Suppressor macrophage treated with lipopolysaccharide for 4 hours (primary cell): ENCODE measurements at places on chromosomes 13 and 19.

DNA sequence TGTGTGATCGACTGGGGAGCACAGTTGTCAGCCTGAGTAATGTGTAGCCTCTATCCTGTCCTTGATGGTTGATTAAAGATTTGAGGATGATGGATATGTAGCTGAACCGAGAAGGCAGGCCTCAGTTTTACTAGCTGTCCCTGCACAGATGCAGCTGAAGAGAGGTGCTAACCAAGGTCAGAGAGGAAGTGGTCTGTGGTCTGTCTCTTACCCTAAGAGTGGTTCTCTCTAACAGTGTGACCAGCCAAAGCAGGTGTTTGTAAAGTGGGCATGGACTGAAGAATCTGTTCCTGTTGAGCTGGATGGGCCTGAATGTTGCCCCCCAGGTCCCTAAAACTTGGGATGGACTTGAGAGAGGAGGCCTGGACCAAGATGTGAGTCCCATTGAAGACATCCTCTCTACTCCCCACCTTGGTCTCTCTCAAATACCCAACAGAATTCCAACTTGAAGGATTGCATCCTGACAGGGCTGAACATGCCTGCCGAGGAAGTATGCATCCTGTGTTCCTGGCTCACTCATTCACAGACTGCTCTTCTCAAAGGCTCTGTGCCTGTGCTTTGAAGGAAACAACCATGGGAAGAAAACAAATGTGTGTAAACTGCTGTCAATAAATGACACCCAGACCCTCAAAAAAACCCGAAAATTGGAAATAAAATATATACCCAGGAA, 223.8 kb downstream of the MAB21L1 start:
- DNase-seq, result no peak

GRCh38 chr13:74073274-74073673, 60.9 kb downstream of the KLF12 start:
- DNase-seq, result no peak

- DNase-seq, result no peak
Observed at GRCh38 chr19:23822735-23823134, 64.0 kb upstream of the ZNF681 start.

- DNase-seq, result peak; percentile 73
Observed at GRCh38 chr19:7637374-7638256, 705 bp downstream of the STXBP2 start.

- no peak for DNase-seq
Observed at GRCh38 chr19:4972509-4973230, 3.8 kb downstream of the KDM4B start.

DNA sequence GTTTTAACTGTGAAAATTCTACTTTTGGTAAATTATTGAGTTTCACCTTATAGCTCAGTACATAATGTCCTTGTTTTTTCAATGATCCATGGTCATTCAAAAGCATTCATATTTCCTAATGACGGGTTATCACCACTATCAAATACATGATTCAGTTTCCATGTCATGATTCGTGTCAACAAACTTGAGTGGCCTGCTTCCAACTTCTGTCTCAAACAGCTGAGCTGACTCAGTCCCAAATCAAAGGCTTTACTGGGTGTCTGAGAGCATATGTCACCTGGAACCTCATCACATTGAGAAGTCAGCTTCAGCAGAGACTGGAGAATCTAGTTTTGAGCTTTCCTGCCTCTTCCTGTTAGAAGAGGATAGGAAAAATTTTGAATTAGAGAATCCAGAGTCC, 40.3 kb upstream of the SGCG start:
- no peak for DNase-seq

DNA sequence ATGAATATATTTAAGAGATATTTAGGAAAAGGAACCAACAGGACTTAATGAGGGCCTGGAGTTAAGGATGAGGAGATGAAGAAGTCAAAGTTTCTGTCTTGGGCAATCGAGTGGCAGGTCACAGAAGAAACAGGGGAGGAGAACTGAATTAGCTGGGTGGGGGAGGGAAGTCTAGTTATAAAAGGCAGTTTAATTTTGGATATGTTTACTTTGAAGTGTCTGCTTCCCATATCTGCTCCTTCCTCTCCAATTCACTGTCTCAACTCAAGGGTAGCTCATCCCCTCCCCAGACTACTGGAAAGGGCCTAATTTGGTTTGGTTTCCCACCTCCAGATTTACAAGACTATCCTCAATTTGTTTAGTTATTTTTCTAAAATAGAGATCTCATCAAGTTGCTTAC, 195.9 kb downstream of the VWA8 start:
- DNase-seq, result peak; percentile 16

DNA sequence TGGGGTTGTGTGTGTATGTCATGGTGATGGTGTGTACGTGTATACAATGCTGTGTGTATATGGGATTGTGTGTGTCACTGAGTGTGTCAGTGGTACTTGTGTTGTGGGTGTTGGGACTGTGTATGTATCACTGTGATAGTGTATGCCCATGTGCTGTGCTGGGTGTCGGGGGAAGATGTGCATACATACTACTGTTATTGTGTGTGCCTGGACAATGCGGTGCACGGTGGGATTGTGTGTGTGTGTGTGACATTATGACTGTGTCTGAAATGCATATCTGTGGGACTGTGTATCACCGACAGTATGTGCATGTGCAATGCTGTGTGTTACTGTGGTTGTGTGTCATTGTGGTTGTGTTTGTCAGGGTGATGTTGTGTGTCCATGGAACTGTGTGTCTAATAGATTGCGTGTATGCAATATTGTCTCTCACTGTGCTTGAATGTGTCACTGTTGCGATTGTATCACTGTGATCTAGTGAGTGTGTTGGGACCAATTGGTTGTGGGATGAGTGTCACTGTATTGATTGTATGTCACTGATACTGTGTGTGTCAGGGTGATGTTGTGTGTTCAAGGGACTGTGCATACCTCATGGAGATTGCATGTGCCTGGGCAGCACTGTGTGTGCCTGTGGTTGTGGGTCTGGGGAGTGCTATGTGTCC, 11.0 kb upstream of the BBC3 start:
- no peak for DNase-seq

DNA sequence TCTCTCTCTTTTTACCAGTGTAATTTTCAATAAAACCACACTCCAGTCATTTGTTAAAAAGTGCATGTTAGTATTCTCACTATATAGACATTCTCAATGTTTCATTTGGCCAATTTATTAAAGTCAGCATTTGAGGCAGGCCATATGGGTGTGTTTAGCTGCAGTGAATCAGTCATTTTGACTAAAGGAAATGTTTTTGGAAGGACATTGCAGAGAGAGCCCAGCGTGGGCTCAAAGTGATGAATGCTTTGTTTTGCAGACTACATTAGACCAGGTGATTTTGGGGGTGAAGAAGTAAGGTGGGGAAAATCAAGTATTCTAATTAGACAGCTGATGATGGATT, 116.7 kb downstream of the POSTN start:
- no peak for DNase-seq

- DNase-seq, result peak; percentile 60
Observed at GRCh38 chr13:98839856-98840769, 87.6 kb upstream of the SLC15A1 start.

DNA sequence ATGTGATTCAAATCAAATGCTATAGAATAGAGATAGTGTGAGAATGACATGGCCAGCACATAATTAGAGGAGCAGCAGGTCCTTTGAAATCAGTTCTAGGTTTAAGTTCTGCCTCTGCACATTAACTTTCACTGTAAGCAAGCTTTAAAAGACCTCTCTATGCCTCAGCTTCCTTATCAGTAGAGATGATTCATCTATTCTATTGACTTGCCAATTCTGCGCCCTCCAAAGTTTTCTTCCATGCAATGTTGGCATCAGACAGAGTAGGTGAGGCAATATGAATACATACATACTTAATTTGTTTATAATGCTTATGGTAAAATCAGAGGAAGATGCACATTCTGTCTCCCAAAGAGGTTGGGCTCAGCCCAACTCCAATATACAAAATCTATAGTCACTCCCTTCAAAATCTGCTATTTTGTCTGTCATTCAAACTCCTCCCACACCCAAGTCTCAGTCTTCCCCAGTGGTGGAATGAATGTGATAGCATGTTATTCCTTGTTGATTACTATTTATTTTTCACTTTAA, 525.5 kb downstream of the RFC3 start:
- DNase-seq, result no peak

DNA sequence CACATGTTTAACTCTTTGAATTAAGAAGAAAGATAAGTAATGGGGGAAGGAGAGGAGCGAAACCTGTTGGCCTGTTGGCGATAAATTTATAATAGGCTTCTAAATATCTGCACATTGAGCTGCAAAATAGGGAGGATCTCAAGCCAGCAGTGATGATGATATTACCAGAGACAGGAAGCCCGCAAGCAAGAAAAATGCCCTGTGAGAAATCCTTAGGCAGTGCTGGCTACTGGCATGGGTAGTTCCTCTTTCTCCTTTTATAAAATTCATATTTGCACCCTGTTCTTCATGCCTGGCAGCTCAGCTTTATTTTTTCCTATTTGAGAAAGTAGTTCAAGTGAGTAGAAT, 858 bp upstream of the USP12 start:
- peak; percentile 84 for DNase-seq

DNA sequence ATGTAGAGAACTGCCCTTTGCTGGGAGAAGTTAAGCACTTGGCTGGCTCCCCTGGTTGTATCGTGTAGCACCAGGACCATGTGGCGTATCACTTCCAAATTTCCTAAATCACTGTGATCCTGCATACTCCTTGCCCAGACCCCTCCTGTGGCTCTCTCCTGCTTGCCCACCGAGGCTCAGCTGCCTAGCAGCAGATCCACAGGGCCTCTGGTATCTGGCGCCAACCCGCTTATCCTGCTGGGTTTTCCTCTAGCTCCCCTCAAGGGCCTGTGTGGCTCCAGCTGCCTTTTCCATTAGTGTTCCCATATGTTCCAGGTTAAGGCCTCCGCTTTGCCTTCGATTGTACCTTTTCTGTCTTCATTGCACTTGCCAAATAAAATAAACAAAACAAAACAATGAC, 16.5 kb downstream of the LRCH1 start:
- no peak for DNase-seq

- DNase-seq, result no peak
Observed at GRCh38 chr19:14093117-14093823, 2.7 kb upstream of the SAMD1 start.

DNA sequence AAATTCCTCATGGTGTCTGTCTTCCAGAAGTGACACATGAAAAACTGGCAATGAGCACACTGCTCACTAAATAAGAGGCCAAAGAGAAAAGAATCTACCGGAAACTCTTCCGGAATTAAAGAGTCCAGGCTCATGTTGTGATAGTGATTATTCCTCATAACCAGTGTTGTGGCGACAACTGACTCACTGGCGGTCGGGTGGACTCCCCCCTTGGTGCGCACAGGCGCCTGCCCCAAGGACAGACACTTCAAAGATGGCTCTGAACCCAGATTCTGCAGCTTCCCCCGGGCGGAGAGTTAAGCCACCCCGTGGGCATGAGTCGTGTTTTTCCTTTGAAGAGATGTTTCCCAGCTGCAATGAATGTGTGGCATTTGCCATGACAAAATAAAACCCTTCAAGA, 10.3 kb downstream of the IL17D start:
- DNase-seq, result no peak

- DNase-seq, result no peak
Observed at GRCh38 chr13:56861476-56861875, 279.2 kb upstream of the PRR20A start.

DNA sequence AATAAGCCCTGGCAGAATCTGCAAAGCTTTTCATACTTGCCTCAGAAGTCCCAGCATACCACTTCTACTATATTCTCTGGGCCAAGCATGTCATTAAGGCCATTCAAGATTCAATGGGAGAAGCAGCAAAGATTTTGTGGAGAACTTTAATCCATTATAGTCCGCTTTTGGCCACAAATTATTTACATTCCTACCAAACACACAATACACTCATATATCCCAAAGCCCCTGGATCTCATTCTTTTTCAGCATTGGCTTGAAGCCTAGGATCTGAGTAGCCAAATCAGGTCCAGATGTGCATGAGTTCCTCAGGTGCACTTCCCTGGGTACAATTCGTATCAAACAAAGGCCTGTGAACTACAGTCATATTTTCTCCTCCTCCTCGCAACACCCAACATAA, 203.4 kb downstream of the NDFIP2 start:
- no peak for DNase-seq

GRCh38 chr19:16849168-16849567, 20.0 kb downstream of the SIN3B start:
- no peak for DNase-seq

GRCh38 chr13:114203536-114203935, 24.5 kb downstream of the CFAP97D2 start:
- DNase-seq, result no peak

GRCh38 chr13:41457589-41458186, 338 bp downstream of the RGCC start:
- no peak for DNase-seq

DNA sequence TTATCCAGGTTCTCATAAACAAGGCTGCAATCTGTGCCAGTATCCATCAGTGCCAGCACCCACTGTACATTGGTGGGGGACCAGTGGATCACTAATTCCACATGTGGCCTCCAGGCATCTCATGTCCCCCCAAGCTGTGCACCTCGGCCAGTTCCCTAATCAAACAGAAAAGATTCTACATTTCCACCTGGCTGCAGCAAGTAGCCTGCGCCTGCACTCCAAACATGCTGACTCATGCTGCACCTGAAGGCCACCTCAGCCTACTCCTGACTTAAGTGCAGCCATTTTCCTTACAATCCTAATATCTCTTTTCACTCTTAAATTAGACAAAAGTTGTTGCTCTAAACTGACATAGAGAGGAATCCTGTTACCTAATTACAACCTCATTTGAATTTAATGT, 729.4 kb upstream of the MIR17HG start:
- DNase-seq, result no peak

DNA sequence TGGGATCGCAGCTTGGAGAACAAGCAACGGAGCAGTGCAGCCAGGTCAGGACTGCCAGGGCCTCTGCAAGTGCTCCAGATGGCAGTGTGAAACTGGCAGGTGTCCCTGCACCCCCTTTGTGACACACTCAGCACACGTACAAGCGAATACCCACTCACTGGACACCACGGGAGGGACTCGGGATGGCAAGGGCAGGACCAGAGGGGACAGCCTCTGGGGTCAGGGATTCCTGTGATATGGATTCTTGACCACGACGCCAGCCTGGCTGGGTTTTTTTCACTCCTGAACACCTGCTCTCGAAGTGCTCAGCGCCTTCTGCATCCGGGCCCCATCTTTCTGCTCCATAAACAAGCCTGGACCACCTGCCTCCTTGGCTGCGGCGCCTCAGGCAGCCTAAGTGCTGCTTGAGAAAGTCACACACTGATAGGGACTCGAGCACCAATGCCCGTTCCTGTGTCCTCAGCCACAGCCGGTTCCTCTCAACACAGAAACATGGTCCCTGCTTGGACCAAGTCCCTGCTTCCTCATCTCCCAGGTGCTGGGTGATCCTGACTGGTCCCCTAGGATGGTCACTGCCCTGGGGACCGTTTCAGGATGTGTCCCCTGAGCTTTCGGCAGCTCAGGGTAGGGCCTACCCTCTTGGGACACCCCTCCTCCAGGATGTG, 22.0 kb downstream of the ELAVL1 start:
- DNase-seq, result no peak

GRCh38 chr19:10961073-10961860, 437 bp downstream of the SMARCA4 start:
- peak; percentile 17 for DNase-seq

DNA sequence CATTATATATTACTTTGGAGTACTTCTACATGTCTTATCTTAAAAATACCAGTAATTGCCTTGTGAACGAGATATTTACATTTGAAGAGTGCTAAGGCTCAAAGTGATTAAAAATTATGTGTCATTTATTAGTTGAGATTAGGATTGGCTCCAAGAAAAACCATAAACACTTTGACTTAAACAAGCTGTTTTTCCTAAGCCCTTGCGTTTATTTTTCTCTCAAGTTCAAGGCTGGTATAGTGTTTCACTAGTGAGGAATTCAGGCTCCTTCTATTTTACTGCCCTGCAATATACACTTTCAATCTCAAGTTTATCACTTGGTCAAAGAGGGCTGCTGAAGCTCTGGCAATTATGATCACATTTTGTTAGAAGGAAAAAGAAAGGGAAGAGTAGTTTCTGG, 49.9 kb downstream of the UFM1 start:
- no peak for DNase-seq
